ENCODE measurements at places on chromosomes 12 and 14.
A peak's percentile ranks its signal among the peaks of the same experiment; 100 is the strongest.

GRCh38 chr12:15020156-15020555 lies 47.3 kb downstream of the PDE6H start:
- DNase-seq: no peak

DNA sequence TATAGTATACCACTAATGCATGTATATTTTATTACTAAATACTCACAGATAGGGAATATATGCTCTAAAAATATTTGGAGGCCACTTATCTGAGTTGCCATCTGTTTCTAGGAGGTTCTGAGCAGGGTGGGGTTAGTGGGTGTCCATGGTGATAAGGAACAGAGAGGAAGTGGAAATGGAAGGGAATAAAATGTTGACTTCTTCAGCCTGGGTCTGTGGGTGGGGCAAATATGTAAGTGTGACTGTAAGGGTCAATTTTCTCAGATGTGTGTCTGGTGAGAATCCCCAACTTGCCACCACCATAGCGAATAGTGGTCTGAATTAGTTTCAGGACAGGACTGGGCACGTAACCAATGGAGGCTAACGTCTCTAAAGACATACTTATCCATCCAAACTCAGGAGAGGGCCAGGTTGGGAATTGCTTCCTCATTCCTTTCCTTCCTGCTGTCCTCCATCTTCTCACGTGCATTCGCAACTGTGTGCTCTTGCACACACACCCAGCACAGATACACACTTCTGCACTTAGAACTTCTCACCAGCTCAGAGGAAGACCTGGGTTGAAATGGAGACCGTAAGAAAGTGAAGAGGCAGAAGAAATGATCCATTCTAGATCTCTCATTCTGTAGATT lies 54.2 kb upstream of the GZMB start:
- DNase-seq: no peak

GRCh38 chr14:91288876-91289275 lies 44.4 kb upstream of the GPR68 start:
- no peak for DNase-seq

DNA sequence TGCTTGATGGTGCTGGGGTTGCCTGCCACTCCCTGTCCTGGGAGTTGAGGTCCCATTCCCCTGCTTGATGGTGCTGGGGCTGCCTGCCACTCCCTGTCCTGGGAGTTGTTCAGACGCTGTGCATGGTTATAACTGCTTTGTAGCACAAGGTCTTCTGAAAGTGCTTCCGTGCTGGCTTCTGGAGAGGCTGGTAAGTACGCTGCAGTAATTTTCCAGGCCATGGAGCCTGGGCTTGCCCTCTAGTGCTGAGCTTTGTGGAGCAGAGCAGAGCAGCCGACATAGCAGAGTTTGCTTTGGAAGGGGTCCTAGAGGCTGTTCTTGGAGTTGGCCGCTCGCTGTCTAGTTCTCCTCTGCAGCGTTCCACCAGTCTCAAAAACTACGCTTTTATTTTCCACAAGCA lies 6.3 kb downstream of the B4GALNT3 start:
- DNase-seq: no peak

- DNase-seq: no peak
These were observed 319.9 kb downstream of the KCNC2 start for GRCh38 chr12:74889563-74890236.

DNA sequence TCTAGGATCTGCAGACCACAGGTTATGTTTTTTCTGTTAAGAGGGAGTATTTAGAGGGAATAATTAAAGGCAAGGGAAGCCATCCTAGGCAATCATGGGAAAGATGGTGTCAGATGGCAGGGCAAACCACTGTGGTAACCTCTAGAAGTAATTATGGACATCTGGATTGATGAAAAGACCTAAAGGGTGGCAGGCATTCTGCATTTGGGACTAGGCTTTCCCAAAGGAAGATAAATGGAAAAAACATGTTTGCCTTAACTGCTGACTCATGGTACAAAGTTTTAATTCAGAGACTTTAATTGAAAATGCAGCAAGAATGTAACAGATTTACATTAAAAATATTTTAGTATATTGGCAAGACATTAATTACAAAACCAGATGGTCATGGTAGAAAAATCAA lies 88.1 kb downstream of the TMEM30B start:
- DNase-seq: no peak

DNA sequence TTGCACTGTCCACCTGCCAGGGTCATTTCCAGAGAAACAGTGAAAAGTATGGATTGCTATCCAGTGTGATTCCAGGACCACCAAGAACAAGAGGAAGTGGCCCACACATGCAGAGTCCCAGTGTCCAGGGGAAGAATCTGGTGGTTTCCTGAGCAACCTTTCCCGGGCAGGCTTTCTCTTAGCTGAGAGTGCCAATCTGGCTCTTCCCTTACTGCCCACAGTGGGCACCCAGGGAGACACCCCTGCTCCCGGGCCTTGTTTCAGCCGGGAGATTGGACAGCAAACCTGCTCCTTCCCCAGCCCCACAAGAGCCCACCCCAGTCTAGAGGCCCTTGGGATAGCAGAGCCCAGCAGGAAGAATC lies 62.1 kb downstream of the VWF start:
- no peak for DNase-seq

- no peak for DNase-seq
These were observed 32.7 kb downstream of the GCN1 start for GRCh38 chr12:120161852-120162251.

DNA sequence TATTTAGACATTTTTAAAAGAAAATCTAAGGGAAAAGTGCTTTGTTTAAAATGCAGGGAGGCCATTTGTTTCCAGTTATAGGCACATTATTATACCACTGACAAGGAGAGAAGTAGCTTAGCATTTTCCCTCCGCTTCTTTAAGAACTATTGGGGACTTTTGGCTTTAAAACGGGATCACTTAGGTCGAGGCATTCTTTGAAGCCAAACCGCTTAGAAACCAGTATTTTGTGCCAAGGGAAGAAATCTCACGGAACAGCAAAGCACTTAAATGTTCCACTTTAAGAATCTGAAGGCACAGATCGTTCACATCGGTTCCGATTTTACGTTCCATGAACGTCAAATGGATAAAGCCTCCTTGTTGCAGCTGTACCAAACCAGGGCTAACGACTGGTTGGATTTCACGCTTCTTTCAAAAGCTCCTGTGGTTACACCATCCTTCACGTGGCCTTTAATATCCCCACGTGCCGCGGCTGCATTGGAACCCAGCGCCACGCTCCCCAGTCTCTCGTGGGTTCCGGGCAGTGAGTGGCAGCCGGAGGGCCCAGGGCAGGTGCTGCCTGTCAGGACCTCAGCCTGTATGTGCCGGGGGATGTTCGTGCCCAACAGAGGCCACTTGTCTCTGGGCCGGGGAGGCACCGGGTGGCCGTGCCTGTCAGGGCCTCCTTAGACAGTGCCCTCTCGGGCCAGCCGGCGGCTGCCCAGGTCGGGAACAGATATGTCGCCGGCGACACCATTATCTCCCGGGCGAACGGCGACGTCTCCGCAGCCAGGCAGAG lies 195.4 kb downstream of the KIF26A start:
- no peak for DNase-seq

- DNase-seq: no peak
These were observed 90.2 kb downstream of the FUT8 start for GRCh38 chr14:65502676-65503124.

GRCh38 chr14:91927191-91927590 lies 20.3 kb downstream of the FBLN5 start:
- DNase-seq: no peak

DNA sequence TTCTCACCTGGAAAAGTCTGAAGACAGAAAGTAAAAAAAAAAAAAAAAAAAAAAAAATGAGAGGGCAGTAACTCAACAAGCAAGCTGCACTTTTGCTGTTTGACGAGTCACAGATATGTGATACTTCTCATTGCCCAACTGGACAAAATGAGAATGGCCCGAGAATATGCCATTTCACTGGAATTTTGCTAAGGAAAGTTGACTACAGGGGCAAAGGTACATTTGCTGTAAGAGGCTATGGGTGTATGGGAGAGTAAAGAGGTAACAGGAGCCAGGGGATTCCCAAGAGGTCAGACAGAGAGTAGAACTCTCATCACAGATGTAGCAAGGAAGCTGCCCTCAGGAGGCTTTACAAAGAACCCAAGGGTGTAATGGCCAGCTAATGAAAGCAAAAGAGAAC lies 22.9 kb downstream of the KIF21A start:
- DNase-seq: no peak

DNA sequence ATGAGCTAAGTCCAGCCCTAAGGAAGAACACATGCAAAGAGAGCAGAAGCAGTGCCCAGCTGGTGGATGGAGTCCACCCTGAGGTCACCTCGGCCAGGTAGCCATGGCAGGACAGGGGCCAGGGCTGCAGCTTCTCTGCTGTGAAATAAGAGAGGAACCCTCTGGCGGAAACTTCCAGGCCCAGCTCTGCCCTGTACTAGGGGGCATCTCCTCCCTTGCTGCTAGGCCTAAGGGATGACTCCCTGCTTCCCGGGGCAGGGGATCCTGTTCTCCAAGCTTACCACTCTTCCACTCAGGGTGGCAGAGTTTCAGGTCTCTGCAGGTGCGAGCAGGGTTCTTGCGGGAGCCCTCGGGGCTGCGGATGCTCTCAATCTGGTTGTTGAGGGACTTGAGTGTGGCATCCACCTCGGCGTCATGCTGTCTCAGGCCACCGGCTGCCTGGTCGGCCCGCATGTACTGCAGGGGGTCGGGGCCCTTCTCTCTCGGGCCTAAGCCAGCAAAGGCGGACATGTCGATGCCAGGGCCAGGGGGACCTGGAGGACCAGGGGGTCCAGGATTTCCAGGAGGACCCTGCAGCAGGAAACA lies 11.7 kb downstream of the TMEM106C start:
- no peak for DNase-seq

- no peak for DNase-seq
These were observed 10.9 kb downstream of the PSMB5 start for GRCh38 chr14:23023795-23024152.

- peak; percentile 28 for DNase-seq
These were observed 23.5 kb downstream of the FGF23 start for GRCh38 chr12:4356041-4356327.

GRCh38 chr12:107319533-107320032 lies 226.2 kb upstream of the CRY1 start:
- no peak for DNase-seq

GRCh38 chr14:44960646-44961045 lies 1.1 kb downstream of the KLHL28 start:
- no peak for DNase-seq

- no peak for DNase-seq
These were observed 277.1 kb downstream of the FOXG1 start for GRCh38 chr14:29043737-29044136.

DNA sequence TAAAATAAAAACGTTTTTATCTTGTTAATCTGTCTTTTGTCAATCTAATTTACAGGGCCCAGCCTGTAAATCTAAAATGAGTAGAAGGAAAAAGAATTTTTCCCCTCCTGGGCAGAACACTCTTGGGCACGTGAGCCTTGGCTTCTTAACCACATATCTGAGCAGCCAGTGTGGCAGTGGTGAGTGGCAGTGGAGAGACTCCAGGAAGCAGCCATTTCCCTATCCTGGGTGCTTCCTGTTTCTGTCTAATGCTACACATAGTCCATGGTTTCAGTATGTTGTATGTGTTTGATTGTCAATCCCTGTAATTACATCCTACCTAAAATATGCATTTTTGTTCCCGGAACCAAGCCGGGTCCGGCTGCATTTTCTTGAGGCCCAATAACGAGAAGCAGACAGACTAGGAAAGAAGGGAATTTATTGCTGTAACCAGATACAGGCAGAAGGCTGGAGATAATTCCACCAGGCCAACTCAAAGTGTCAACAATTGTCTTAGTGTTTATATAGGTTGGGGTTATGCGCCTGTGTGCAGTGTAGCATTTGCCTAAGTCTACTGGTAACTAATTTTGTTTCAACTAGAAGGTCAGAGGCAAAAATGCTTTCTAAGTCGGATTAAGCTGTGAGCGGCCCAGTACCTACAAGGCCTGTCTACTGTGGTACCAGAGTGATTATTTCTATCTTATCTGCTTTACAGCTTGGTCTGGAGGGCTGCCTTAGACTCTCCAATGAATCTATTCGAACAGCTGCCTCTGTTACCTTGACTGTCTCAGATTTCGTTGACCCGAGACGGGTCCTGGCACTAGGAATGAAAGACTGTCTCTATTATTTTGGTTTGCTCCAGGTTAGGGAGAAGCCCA lies 82.4 kb upstream of the RESF1 start:
- no peak for DNase-seq

- DNase-seq: no peak
These were observed 45.1 kb downstream of the AKAP6 start for GRCh38 chr14:32374155-32374554.

GRCh38 chr12:85441741-85442140 lies 161.7 kb downstream of the ALX1 start:
- no peak for DNase-seq

DNA sequence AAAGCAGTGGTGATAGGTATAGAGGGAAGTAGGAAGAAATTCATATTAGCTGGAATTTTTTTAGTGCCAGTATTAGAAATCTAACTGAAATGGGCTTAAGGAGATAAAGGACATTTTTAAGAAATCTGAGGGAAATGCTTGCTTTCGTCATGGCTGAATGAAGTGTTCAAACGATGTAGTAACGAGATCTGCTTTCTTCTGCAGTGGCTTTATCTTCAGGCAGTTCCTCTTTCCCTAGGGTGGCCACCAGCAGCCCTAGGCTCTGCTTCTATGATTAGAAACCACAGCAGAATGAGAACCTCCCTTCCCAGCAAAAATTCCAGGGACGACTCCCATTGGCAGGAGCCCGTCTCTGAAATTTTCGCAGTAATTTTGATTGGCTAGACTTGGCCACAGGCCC lies 163.9 kb upstream of the FRMD6 start:
- DNase-seq: no peak

DNA sequence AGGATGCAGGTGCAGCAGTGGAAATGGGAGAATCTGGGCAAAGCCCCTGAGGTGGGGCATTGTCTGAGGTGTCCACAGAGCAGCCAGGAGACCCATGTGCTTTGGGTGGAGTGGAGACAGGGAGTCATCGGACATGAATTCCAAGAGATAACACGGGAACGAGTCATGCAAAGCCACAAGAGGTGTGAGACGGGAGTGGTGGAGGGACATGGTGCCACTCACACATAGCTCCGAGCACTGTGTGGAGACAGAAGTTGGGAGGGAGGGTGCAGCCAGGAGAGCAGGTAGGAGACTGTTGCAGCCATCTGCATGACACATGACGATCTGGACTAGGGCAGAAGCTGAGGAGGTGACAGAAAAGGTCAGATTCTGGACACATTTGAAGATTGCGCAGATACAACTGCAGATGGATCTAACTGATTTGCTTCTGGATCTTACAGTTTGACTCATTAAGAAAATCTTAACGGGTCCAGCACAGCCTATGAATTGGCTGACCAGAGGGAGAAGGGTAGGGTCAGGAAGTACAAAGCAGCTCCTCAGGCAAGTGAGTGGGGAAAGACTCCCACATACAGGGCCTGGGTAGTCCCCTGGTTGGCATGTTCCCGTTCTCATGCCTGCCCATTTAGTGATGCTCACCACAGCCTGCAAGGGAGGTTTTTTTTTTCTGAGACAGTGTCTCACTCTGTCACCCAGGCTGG lies 379.8 kb downstream of the FUT8 start:
- no peak for DNase-seq

DNA sequence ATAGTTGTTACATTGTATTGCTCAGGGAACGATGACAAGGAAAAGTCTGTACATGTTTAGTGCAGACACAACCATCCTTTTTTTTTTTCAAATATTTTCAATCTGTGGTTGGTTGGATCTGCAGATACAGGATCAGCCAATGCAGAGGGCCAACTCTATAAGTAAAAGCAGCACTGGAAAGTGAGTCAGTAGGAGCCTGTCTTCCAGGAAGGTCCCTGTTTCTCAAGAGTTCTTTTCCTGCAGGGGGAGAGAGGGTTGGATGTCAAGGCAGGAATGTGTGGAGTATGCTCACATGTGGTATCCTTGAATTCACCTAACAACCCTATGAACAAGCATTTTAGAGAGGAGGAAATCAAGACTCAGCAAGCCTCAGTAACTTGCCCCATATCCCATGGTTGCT lies 409.1 kb downstream of the NPAS3 start:
- no peak for DNase-seq

Measured in stimulated activated CD8-positive, alpha-beta memory T cell treated with anti-CD3 and anti-CD28 coated beads, Interleukin-7, amount 100 ng/mL, for 24 hours (primary cell).